ENCODE measurements at places on chromosomes 12 and 14. TPM values are rescaled to one million over a fixed set of nuclear protein-coding genes. Genes with fewer than 3 reads are reported as not detected.

The CLEC4D gene
- 0.11 TPM for total RNA-seq

The RARG gene
- total RNA-seq: 18.2 TPM

DNA sequence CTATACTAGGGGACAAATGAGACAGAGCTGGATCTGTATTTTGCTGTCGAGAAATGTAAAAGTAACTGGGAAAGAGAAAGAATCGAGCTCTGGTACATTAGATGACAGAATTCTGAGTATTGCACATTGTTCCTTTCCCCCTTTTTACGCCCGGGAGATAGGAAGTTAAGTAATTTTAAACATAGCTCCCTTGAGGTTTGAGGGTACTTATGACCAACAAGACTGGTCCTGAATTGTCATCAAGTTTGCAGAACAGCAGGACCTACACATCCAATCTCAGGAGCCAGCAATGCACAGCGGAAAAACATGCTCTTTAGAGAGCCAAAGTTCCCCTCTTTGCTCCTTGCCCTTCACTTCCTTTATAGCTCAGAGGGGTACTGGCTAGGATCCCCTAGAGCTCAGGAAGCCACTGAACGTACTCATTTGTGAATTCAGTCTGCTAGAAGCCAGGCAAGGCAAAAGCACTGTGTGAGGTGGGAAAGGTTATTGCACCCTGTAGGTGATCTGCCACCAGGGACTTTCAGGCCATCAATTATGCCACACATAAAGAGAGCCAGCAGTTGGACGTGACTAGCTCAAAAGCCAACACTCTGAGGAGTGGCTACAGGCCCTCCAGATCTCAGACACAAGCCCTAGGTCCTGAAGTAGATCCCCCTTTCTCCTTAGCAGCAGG lies 333.8 kb downstream of the KCNH5 start:
- DNase-seq: no peak

DNA sequence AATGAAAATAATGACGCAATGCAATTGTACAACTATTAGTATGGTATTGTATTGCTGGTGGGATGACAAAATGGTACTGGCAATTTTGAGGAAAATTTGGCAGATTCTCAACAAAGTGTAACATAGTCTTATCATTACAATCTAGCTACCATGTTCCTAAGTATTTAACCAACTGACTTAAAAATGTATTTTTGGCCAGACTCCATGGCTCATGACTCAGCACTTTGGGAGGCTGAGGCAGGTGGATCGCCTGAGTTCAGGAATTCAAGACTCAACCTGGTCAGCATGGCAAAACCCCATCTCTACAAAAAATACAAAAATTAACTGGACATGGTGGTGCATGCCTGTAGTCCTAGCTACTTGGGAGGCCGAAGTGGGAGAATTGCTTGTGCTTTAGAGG lies 1409.5 kb downstream of the AACS start:
- DNase-seq: no peak

DNA sequence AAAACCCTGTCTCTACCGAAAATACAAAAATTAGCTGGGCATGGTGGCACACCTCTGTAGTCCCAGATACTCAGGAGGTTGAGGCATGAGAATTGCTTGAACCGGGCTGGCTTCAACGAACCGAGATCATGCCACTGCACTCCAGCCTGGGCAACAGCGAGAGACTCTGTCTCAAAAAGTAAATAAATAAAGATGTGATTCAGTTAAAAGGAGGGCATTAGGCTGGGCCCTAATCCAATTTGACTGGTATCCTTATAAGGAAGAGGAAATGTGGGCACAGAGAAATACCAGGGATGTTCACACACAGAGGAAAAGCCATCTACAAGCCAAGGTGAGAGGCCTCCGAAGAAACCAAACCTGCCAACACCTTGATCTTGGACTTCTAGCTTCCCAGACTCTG lies 10.1 kb upstream of the DCAF4 start:
- no peak for DNase-seq

GRCh38 chr12:45348311-45348710 lies 132.4 kb downstream of the ANO6 start:
- DNase-seq: no peak

DNA sequence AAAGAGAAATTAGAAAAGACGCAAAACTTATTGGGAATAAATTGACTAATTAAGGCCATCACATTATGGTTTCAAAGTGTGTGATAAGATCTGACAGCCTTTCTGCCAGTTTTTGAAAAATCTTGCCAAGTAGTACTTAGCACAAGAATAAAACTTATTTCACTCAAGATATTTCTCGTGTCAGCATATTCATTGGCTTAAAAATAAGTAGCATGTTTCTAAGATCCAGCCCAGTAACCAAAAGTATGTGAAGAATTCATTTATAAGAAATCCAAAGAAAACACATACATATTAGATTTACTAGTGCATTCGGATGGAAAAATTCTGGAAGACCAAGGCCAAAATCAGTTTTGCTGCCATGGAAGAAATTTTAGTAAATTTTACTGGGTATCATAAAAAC lies 1135.0 kb downstream of the GALC start:
- no peak for DNase-seq

The ABCD2 gene
- total RNA-seq: 9.4 TPM

DNA sequence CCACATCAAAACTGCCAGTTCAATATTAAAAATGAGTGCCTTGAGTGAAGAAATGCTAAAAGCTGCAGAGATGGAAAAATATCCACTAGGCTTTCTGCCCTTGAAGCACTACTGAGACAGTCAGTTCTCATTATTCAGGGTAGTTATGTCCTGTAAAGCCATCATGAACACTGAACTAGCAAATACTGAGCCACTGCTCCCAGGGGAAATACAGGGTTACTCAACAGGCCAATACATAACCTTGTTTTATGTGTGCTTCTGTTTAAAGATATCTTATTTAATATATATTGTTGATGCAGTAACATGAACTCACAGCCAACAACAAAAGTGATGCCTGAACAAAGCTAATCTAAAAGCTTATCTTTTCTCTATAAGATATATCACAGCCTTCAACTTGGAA lies 3.3 kb downstream of the RAD52 start:
- DNase-seq: no peak

GRCh38 chr12:68447797-68448260 lies 115.7 kb upstream of the MDM1 start:
- no peak for DNase-seq

The CD69 gene
- total RNA-seq: 0.32 TPM

The LRRK2 gene
- total RNA-seq: 8.4 TPM

DNA sequence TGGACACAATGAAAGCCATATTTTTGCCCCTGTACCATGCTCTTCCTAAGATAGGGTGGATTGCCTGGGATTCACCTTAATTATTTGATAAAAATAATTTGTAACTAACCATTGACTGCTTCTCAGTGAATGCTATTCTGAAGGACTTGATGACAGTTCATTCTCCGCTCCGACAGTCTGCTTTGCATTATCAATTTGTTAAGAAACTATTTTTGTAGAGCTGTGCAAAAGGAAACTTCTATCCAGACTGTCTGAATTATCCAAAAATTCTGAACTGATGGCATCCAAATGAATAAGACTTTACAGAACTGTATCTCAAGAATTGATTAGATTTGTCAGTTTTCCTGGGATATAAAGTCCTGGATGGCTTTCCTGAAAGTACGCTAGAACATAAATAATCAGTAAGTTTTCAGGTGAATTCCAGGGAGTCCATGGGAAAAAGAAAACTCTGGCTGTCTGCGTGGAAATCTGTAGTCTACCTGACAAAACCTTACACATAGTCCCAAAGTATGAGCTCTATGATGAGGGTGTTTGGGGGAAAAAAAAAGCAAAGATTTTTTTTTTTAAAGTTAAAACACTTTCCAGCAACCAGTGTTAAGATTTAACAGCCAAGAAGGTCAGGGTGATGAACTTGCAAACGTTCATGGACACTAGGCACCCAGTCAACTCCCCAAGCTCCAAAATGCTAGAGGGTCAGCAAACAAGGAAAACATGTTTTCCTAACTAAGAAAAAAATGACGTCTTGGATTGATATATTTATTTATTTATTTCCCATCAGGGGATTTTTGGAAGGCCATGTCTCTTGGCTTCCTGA lies 291.1 kb upstream of the TBX3 start:
- DNase-seq: no peak

DNA sequence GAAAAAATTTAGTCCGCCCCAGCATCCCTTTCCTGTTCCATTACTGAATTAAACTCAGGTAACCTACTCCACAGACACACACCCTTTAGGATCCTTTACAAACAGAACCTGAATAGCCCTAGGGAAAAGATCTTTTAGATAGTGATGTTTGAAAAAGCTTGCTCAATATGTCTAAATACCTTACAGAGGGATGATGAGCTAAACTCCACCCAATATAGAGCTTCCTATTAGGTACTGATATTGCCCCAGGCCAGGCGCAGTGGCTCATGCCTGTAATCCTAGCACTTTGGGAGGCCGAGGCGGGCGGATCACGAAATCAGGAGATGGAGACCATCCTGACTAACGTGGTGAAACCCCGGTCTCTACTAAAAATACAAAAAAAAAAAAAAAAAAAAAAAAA lies 50.1 kb downstream of the FERMT2 start:
- no peak for DNase-seq

DNA sequence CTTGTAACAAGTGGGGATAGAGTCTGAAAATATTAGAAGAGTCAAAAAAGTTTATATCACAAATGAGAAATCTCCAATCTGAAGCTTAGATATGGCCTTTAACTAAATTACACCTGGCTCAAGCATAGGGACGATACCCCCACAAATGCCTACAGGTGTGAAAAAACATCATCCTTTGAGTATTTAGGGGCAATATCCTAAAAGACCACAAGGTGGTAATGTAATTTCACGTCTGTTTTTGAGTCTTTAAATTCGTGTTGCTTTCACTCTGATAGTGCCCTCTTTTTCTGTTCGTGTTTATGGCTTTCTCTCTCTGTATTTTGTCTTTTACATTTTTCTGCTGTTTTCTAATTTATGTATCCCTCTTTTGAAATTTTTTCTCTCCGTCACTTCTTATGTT lies 84.3 kb downstream of the ETNK1 start:
- DNase-seq: no peak

The FZD10 gene
- total RNA-seq: not detected

The TOMM20L gene
- not detected for total RNA-seq

- no peak for DNase-seq
Measured at GRCh38 chr12:109589240-109589590, 15.6 kb downstream of the MVK start.

DNA sequence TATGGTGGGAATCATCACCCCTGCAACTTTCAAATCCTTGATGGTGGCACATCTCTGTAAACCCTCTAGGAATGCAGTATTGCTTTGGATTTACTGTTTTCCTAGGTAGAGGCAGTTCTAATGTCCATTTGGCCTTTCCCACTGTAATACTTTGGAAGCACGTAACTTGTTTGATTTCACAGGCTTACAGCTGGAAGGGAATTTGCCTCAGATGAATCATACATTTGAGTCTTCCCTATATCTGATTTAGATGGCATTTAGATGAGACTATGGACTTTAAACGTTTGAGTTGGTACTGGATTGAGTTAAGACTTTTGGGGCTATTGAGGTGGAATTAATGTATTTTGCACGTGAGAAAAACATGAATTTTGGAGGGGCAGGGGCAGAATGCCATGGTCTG lies 35.9 kb downstream of the DAAM1 start:
- no peak for DNase-seq

The PLCZ1 gene
- not detected for total RNA-seq

DNA sequence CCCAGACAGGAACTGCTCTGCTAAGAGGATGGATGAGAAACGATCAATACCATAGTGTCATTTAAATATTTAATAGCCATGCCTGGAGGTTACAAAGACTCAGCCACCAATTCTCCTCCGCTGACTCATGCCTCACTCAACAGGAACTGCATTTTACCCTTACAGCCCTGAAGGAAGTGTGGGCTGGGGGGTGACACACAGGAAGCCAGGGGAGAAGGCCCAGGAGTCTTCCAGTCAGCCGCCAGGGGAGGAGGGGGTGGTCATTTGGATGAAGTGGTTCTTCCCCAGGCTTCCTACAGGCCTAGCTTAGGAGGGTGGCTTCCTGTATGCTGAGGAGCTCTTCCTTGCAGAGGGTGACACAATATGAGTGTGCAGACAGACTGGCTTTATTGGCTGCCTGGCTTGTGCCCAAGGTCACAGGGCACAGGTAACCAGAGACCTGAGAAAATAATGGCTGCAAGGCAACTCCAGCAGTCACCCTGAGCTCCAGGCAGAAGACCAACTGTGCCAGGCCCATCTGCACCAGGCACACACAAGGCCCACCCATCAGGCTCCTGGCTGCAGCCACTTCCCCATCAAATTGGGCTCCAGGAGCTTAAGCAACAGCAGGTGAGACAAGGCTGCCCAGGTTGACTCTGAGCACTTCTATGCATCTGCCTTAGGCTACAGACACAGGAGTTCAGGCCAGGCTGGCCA lies 30.6 kb upstream of the RPLP0 start:
- DNase-seq: peak; percentile 71

The LRP1-AS gene
- not detected for total RNA-seq

GRCh38 chr14:53538316-53538881 lies 385.3 kb upstream of the DDHD1 start:
- DNase-seq: no peak

The ZFYVE21 gene
- total RNA-seq: 46.9 TPM

The MYF6 gene
- not detected for total RNA-seq

The KRT75 gene
- total RNA-seq: not detected

The TTC7B gene
- 67.5 TPM for total RNA-seq

The NPFF gene
- total RNA-seq: not detected

The GPR68 gene
- total RNA-seq: 0.16 TPM

The APOF gene
- not detected for total RNA-seq

The CIDEB gene
- 4.3 TPM for total RNA-seq

The POP5 gene
- 39.3 TPM for total RNA-seq

DNA sequence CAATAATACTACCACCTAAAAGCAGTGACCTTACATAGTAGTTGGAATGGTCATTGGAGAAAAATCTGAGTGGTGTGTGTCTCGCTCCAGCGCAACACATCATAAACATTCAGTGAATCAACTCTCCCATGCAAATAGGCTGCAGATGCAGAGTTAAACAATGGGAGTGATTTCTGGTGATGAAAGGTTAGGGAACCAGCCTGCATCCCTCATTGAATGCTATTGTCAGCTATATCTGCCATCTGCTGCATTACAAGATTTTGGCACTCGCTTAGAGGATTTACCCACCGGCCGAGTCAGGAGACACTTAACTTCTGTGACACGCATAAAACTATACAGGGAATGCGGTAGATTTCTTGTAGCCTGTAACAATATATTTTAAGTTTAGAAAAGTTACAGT lies 900.9 kb downstream of the FLRT2 start:
- no peak for DNase-seq

DNA sequence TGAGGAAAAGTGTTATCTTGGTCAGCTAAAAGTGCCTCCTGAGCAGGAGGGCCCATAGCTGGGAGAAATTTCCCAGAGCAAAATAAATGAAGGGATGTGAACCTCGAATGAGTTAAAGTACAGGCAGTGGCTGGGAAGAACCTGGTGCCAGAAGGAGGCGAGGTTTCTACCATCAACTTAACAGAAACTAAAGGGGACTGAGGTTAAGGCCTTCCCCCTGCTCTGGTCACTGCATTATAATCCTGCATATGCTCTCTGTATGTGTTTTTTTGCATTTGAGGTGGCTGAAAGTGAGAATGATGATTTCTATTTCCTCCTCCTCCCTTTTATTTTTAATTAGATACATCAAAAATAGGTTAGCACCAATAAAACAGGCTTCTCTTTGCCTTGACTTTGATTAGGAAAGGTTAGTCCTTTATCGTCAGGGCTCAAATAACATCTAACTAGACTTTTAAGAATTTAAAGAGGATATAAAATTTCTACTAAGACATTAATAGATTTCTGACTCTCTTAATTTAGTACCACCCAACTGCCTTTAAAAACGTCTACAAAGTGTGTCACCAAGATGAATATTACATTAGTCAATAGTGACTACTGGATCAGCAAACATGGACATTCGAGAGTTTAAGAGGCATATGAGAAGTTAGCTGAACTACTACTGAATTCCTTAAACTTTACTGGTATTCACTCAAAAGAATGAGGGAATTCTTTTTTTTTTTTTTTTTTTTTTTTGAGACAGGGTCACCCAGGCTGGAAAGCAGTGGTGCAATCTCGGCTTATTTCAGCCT lies 49.2 kb downstream of the GALNT4 start:
- DNase-seq: no peak

All from Right ventricle myocardium inferior (tissue), 1 donor.